ENCODE measurements at places on chromosomes 7 and 10.

DNA sequence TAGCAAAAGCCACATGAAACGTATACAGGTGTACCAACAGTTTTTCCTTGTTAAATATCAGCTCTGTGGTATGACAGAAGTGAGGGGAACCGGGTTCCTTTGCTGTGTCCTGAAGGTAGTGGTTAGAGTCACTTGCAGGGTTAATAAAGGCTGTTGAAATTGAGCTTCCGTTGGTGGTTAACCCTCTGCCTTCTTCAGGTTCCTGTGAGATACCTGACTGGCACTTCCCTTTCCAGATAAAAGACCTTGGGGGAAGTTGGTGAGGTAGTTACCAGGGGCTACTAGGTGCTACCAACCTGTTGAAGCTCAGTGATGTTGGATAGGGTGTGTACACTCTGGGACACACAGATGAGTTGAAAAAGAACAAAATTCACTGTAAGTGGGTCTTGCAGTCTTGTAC, 384.1 kb downstream of the GATA3 start:
- DNase-seq = no peak

DNA sequence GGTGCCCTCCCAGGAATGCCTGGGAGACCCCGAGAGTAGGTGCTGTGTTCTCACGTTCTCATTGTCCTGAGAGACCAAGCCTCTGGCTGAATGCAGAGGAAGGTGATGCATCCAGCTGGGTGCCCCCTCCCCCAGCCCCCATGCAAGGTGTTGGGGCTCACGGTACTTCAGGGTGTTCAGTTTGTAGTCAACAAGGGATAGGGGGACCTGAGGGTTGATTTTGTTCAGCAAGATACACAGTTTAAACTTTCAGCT, 60.4 kb upstream of the DUSP5 start:
- DNase-seq = no peak

GRCh38 chr7:16993543-16993942, 111.8 kb upstream of the AGR3 start:
- DNase-seq = no peak

DNA sequence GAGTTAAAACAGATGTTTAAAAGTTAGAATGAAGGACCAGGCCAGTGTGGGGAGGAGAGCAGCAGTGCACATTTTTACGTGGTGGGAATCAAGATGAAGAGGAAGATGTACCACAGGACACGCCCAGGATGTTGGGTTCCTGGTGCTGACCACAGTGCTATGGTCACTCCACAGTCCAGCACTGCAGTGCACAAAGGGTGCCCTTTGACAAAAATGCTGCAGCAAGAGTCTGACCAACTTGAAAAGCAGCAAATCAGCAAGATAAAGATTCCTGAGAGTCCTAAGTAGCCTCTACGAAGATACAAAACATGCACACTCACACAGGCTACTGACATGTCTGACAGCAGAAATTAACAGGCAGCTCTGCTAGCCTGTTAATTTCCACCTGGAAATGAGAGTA, 107.1 kb downstream of the PIP4K2A start:
- DNase-seq = no peak

DNA sequence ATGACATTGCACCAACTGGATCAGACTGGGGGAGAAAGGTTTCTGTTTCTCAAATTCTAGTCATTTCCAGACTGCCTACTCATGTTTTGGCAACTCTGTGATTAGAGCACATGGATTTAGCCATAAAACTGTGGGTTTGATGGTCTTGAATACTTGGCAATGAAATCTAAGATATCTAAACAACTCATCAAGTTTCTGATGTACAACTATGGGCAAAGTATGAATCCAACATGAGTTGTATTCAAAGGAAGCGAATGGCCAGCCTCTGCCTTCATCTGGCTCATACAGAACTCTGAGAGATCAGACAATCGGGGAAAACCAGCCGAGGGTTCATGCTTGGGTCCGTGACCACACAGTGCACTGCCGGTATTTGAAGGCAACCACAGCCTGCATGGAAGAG, 144.3 kb downstream of the ADAM12 start:
- DNase-seq = no peak

DNA sequence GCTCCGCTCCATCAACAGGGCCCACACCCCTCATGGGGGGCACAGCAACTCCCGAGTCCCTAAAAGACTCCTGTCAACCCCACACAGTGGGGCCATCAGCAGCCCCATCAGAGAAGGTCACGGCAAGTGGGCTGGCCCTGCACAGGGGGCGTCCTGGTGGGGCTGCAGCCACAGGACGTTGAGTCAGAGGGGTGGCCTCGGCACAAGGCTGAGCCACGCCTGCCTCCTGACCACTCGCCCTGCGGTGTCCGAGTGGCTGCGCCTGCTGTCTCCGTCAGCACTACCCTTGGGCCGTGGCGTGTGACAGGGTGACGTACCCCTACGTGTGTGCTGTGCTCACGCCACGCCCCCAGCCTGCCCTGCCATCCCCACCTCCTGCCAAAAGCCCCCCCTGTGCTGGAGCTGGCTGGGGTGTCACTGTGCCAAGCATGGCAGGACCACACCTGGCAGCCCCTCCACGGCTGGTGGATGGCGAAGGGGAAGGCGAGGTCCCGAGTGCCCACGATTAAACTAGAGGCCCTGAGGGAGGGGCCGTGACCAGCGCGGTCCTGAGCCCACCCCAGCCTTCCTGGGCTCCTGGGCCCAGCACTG, 26.0 kb upstream of the NKX6-2 start:
- no peak for DNase-seq

- DNase-seq = no peak
Observed at GRCh38 chr10:127148933-127149220, 47.5 kb downstream of the INSYN2A start.

- DNase-seq = no peak
Observed at GRCh38 chr10:119216127-119216526, 8.8 kb downstream of the GRK5 start.

- no peak for DNase-seq
Observed at GRCh38 chr10:24674892-24675632, 48.6 kb downstream of the ARHGAP21 start.

- no peak for DNase-seq
Observed at GRCh38 chr7:41438705-41439514, 264.0 kb downstream of the INHBA start.

- no peak for DNase-seq
Observed at GRCh38 chr7:5375925-5376324, 47.7 kb downstream of the TNRC18 start.

DNA sequence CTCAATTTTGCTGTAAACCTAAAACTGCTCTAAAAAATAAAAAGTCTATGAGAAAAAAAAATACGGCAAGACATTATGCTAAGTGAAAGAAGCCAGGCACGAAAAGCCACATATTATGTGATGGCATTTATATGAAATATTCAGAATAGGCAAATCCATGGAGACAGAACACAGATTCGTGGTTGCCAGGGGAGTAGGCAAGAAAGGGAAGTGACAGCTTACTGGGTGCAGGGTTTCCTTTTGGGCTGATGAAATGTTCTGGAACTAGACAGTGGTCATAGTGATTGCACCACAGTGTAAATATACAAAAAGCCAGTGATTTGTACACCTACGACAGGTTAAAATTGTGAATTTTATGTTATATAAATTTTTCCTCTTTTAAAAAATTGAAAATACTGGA, 41.3 kb upstream of the GLI3 start:
- no peak for DNase-seq

DNA sequence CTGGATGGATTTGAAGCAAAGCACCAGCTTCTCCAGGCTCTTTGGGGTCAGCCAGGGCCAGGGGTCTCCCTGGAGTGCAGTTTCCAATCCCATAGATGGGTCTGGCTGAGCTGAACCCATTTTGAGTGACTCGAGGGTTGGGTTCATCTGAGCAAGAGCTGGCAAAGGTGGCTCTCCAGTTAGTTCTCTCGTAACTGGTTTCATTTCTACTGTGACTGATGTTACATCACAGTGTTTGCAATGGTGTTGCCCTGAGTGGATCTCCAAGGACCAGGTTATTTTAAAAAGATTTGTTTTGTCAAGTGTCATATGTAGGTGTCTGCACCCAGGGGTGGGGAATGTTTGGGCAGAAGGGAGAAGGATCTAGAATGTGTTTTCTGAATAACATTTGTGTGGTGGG, 14.2 kb downstream of the LEP start:
- no peak for DNase-seq

GRCh38 chr10:48450741-48451466, 144.4 kb downstream of the MAPK8 start:
- DNase-seq = no peak

GRCh38 chr7:143346018-143346417, 16.5 kb downstream of the FAM131B start:
- peak; percentile 26 for DNase-seq

- DNase-seq = no peak
Observed at GRCh38 chr10:125523347-125523746, 159.6 kb downstream of the TEX36 start.

GRCh38 chr10:48495282-48496045, 109.4 kb downstream of the ARHGAP22 start:
- no peak for DNase-seq

DNA sequence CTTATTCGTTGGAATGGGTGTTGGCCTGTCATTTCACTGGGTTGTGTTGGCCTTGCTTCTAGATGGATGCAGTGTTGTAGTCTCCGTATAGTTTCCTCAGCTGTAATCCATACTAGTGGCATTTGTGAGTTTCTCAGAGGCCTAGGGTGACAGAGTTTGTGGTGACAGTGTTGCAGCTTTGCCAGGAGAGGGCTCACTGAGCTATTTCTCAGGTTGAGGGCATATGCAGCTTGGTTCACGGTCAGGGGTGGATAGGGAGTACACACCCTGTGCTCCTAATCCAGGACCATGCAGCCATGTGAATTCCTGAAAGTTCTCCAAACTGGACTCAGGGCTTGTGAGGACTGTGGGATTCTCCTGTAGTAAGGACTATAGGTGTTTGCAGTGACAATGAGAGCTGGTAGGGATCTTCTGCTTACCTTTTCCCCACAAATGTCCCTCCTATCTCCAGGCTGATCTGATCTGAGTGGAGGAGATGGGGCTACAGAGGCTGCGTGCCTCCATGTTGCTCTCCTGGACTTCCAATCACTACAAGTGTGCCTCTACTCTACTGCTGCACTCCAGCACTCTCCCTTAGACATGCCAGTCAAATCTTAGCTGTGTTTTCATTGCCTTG, 229.0 kb downstream of the STK31 start:
- peak; percentile 57 for DNase-seq

GRCh38 chr10:117619707-117620405, 77.3 kb downstream of the EMX2 start:
- no peak for DNase-seq

DNA sequence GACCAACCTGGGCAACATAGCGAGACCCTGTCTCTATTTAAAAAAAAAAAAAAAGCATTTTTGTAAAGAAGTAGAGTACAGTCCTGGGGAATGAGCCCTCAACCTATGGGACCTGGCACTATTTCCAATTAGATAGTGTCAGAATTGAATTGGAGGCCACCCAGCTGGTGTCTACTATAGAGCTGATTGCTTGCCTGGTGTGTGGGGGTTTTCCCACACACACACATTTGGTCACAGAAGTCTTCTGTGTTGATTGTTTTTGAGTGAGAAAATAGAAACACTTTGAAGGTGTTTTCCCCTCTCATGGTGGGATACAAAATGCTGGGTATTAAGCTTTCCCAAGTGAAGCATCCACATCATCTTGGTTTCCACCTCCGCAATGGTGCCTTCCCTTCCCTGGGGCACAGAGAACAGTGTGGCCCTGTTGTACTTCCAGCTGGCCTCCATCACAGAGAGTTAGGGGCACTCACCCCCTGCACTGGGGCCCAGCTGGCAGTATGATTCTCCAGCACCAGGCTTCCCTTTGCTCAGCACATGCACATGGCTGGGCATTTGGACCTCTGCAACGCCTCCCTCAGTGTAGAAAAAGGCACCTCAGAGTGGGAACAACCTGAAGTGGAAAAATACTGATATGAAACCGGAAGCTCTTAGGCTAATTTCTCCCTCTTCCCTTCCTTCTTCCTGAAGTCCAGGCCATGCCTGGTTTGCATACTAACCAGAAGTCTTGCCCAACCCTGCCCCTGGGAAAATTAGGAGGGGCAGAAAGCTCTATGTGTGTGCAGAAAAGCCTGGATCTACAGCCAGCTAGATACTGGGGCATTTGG, 10.7 kb upstream of the NFKB2 start:
- DNase-seq = no peak

All from WTC11 (cell line).